CD4-positive, alpha-beta T cell treated with Interleukin-17A for 1 hour (primary cell): ENCODE measurements at places on chromosomes 5 and 9.

DNA sequence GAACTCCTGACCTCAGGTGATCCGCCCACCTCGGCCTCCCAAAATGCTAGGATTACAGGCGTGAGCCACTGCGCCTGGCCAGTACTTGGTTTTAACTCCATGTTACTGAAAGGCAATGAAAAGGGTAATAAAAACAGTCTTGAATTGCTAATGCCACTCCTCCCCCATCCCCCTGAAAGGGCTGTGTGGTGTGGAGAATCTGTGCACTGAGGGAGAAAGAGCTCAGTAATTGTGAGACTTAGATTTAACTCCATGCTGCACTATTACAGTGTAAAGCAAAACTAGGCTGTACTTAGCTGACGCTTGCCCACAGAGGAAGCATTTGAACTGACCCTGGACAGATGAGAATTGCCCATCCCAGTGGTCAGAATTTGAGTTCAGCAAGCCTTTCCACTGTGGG is 1662.4 kb upstream of the ACO1 start:
- DNase-seq, result no peak

- DNase-seq, result no peak
Observed at GRCh38 chr9:14271093-14271673, 42.8 kb downstream of the NFIB start.

- no peak for DNase-seq
Observed at GRCh38 chr5:151598984-151599383, 7.9 kb upstream of the FAT2 start.

GRCh38 chr9:35771534-35771933 is 17.5 kb upstream of the MSMP start:
- no peak for DNase-seq

GRCh38 chr5:9168791-9169556 is 376.9 kb downstream of the SEMA5A start:
- no peak for DNase-seq
